ENCODE measurements at places on chromosomes 7 and 10.
A peak's percentile ranks its signal among the peaks of the same experiment; 100 is the strongest.

DNA sequence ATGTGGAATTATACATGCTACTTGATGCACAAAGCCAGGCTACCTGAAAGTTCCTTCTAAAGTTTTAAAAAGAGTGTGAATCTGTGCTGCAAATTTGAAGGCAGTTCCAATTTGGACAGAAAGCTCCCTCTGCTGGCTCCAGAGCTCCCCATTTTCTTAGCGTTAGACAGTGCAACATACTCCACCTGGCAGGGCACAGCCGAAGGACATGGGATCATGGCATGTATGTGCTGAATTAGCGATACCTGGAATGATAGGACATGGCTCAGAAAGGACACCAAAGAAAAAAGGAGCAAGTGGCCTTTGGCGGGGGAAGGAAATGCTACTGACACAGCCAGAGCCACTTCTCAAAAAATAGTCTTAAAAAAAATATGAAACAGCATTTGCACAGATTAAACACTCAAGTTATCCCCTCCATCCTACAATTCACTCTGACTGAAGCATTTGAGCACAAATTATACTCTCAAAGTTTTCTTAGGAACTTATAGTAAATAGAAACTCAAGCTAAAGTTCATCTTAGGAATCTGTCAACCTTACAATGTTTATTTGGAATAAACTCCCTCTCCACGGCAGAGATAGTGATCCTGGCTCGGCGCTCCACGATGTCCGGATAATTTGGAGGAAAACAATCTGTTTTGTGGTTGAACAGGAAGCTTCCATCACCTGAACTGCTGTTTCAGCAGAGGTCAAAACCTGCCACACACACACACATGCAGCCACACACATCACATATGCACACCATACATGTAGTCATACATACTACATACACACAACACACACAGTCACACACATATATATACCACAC, 80.0 kb downstream of the C7orf25 start:
- DNase-seq = peak; percentile 73

GRCh38 chr10:48331436-48331835, 25.0 kb downstream of the MAPK8 start:
- no peak for DNase-seq

GRCh38 chr7:117269417-117269816, 53.4 kb downstream of the WNT2 start:
- DNase-seq = no peak

DNA sequence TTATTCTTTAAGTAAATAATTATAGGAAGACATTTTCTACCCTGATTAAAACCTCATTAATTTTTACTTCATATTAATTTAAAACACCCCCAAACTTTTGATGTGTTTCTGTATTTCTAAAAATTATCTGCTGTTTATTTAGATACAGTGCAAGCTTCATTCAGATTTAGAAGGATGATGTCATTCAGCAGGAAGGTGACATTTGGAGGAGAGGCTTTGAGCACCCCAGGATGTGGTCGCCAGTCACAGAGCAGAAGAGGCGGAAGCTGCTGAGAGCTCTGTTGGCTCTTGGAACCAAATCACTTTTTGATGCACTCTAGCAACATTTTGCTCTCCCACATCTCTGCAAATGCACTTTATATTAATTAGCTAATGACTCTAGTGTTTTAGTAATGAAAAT, 233.9 kb upstream of the CACNA2D1 start:
- DNase-seq = no peak

GRCh38 chr10:89738551-89739209, 37.3 kb downstream of the KIF20B start:
- DNase-seq = no peak

GRCh38 chr10:77228559-77228958, 409.0 kb downstream of the KCNMA1 start:
- no peak for DNase-seq

GRCh38 chr10:124279882-124280281, 138.8 kb downstream of the OAT start:
- no peak for DNase-seq
